ENCODE measurements at places on chromosomes 4 and X.

- DNase-seq, result no peak
These were observed 66.5 kb upstream of the TMEM184C start for GRCh38 chr4:147550626-147551246.

GRCh38 chrX:138690591-138690990 is 20.9 kb downstream of the FGF13 start:
- no peak for DNase-seq

GRCh38 chr4:86967798-86968197 is 33.0 kb downstream of the AFF1 start:
- DNase-seq, result no peak

GRCh38 chrX:102860235-102860634 is 76.8 kb upstream of the RAB40AL start:
- DNase-seq, result no peak

GRCh38 chr4:8886612-8887406 is 15.2 kb upstream of the HMX1 start:
- no peak for DNase-seq

DNA sequence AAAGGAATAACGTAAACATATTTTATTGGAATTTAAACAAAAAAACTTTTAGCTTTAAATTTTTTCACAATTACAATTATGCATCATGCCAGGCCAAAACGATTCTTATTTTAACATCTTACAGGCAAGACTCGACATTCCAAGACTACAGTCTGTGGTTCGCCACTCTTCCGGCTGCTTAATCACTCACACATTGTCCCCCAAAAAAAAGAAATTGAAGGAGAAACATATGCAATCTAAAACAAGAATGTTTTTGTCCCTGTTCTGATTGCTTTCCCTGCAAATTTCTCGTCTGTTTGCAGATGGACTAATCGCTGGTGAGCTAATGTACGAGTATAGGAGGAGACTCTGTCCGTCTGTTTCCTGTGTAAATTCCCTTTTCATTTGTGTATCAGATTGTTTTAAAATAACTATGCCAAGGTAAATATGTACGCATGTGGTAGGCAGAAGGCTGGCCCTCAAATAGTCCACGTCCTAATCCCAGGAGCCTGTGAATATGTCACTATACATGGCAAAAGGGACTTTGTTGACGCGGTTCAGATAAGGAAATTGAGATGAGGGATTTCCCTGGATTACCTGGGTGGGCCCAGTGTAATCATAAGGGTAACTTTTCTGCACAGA is 37.7 kb upstream of the MTNR1A start:
- DNase-seq, result no peak
